Spinal cord (tissue), 10 donors: ENCODE measurements at places on chromosomes 4 and X.

GRCh38 chr4:138671606-138672084, 343.9 kb upstream of the NOCT start:
- no peak for DNase-seq

DNA sequence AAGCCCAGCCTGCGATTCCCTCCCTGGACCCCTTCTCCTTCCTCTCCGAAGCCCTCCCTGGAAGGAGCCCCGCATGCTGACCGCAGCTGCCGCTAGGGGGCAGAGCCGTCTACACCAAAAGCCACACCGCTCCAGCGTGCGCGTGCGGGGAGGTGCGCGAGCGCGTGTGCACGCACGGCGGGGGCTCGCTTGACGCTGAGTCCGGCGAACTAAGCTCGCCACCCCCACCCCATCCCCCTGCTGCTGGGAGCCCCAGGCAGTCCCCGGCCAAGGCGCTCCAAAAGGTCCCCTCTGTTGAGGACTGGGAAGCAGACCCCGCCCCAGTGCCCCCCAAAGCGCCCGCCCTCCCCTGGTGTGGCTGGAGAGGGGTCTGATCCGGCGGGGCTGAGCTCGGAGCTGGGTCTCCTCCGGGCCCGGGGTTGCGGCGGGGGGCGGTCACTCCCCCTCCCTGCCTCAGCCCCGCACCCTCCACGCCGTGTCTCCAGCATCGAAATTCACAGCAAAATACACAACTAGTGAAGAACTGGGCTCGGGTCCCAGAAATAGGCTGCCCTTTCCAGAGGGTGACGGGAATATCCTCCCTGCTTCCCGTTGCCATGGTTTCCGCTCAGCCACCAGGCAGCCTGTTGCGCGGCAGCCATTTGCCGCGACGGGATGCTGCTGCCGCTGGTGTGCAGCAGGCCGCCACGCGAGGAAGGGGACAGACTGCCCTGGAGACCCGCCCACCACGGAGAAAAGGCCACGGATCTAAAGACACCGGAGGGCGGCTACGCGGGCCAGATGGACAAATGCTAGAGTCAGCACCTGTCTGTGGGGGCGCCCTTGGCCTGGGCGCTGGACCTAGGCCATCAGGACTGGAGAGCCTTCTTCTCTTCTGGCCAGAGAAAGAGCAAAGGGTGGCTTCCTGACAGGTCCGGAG, 11.2 kb upstream of the CCNQ start:
- peak; percentile 76 for DNase-seq

- DNase-seq, result no peak
Observed at GRCh38 chrX:53084043-53084570, 1.9 kb downstream of the TSPYL2 start.

DNA sequence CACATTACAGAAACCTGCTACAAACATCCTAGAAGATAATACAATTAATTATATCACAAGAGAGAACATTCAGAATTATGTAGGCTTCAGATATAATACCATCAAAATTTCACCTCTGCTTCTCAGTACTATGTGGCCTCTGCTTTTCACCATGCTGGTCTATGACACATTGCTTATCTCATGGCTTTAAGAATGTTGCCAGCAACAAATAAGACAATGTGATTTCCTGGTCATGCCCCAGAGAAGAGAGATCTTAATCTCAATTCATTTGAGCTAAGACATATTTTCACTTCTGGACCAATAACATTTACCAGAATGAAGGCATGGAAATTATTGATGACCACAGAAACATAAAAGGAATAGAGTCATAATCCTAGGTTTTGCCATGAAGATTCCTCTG, 1233.4 kb upstream of the ADGRL3 start:
- DNase-seq, result no peak
